Neuronal stem cell (in vitro differentiated cells): ENCODE measurements at places on chromosomes 16 and 17.
A peak's percentile ranks its signal among the peaks of the same experiment; 100 is the strongest.

- DNase-seq, result peak; percentile 71
These were observed at the start of gene BCO1 for GRCh38 chr16:81238296-81239011. BCO1 (plus strand) TSS chr16:81238689; CDS start chr16:81238909, 220 bp downstream.

GRCh38 chr17:1977583-1978395 lies 47.3 kb downstream of the RTN4RL1 start:
- DNase-seq, result no peak

DNA sequence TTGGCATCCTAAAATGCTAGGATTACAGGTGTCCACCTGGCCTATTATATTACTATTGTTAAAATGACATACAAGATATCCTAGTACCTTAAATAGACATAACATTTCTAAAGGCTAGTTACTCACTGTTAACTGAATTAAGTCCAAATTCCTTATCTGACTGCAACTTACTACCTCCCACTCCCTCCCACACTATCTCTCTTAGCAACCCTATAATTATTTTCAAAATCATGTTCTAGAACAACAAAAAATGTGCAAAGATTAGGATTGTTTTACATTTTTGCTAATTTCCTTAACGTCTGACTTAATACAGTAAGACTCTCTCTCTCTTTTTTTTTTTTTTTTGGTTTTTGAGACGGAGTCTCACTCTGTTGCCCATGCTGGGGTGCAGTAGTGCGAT lies 2.2 kb upstream of the ATF7IP2 start:
- no peak for DNase-seq

GRCh38 chr16:28181515-28181914 lies 30.2 kb downstream of the XPO6 start:
- no peak for DNase-seq

DNA sequence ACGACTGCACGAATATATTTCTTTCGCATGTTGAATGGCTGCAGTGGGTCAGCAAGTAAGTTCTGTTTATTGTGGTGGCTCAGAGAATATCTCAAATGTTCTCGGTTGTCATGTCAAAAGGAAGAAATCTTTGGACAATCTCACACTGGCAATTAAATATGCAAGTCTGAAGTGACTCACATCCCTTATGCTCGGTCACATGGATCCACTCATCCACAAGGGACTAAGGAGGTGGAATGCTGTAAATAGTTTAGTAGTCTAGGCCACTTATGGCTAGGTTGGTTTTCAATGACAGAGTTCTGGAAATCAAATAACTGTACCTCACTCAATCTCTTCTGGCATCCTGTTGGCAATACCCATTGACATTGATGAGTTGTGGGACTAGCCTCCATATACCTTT lies 33.0 kb upstream of the PMP22 start:
- DNase-seq, result no peak

GRCh38 chr17:13243585-13243984 lies 225.8 kb upstream of the ELAC2 start:
- DNase-seq, result no peak

GRCh38 chr16:49598383-49599170 lies 225.0 kb downstream of the C16orf78 start:
- DNase-seq, result no peak

DNA sequence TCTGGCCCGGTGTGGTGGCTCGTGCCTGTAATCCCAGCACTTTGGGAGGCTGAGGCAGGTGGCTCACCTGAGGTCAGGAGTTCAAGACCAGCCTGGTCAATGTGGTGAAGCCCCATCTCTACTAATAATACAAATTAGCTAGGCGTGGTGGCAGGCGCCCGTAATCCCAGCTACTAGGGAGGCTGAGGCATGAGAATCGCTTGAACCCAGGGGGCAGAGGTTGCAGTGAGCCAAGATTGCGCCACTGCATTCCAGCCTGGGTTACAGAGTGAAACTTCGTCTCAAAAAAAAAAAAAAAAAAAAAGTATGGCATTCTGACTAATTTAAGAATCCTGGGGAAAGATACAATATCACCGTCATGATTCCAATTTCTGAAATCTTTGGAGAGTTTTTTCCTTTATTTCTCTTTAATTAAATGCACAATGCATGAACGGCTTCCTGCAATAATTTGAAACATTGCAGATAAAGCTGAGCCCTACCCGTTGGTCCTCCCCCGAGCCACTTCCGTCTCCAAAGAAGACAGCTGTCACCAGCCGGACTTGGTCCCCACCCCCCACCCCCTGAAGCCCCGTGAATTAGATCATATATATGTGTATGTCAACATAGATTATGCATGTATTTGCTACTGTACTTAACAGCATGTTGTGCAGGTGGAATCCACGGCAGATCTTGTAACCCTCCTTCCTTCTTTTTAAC lies 142.6 kb upstream of the PLCG2 start:
- DNase-seq, result no peak

DNA sequence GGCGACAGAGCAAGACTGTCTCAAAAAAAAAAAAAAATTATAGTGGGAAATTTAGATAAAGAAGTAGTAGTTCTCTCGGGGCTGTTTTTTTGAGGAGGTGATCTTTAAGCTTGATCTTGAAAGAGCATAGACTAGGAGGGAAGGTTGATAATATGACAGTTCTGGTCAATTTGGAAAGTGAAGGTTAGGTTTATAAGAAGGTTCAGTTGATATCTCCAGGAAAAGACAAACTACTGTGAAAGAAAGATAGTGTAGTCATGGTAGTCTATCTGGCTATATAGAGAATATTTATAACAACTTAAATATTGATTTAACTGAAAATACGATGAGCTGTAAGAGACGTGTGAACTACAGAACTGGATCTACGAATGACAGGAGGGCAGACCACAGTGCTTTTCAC lies 3.1 kb downstream of the ATF7IP2 start:
- DNase-seq, result no peak

GRCh38 chr17:40110026-40110845 lies 9.8 kb upstream of the NR1D1 start:
- peak; percentile 82 for DNase-seq

DNA sequence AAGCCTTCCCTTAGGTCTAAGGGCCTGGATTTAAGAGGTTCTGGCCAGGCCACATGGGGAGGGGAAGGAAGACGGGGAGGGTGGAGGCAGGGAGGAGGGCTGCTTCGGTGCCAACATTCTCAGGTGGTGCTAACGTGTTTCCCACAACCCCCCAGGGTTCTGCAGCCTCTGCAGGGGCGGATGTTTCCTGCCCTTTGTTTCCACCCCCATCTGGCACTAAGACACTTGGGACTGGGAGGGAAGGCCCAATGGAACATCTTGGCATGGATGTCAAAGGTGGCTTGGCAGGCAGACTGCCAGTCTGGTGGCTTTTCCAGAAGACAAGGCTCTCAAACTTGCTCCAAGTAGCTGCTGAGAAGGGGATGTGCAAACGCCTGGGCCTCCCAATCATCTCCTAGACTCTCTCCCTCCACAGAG lies 12.7 kb downstream of the HIC1 start:
- no peak for DNase-seq

- no peak for DNase-seq
These were observed 10.7 kb downstream of the SPNS2 start for GRCh38 chr17:4509401-4509800.

GRCh38 chr17:68013385-68013784 lies 17.1 kb upstream of the C17orf58 start:
- DNase-seq, result no peak

DNA sequence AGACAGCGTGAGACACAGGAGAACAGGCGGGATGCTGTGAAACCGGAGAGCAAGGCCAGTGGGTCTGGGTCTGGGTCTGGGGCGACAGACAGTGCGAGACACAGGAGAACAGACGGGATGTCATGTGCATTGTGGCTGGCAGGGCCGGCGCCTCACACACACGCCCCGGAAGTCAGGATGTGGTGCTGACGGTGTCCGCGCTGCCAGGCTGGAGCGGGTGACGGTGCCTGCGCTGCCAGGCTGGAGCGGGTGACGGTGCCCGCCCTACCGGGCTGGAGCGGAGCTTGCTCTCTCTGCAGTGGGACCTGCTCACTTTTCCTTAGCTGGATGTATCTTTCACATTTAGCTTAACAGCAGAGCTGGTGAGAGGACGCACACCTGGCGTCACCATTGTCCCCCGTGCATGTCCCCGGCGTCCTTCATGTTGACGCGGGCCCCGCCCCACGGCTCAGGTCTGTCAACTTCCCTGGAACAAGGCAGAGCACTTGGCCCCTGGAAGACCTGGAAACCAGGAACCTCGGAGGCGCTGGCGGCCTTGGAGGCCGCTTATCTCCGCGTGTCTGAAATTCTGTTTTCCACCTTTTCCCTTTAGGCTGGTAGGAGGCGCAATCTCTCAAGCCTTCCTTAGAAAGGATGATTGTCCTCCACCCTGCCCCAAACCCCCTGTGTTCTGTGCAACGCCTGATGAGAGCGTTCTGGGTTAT lies 43.0 kb upstream of the ZNF750 start:
- no peak for DNase-seq

GRCh38 chr17:59073972-59074371 lies 32.7 kb downstream of the TRIM37 start:
- no peak for DNase-seq

- DNase-seq, result no peak
These were observed 46.9 kb downstream of the SOCS1 start for GRCh38 chr16:11208916-11209665.

- DNase-seq, result no peak
These were observed 4.8 kb downstream of the PRR11 start for GRCh38 chr17:59160157-59161025.

DNA sequence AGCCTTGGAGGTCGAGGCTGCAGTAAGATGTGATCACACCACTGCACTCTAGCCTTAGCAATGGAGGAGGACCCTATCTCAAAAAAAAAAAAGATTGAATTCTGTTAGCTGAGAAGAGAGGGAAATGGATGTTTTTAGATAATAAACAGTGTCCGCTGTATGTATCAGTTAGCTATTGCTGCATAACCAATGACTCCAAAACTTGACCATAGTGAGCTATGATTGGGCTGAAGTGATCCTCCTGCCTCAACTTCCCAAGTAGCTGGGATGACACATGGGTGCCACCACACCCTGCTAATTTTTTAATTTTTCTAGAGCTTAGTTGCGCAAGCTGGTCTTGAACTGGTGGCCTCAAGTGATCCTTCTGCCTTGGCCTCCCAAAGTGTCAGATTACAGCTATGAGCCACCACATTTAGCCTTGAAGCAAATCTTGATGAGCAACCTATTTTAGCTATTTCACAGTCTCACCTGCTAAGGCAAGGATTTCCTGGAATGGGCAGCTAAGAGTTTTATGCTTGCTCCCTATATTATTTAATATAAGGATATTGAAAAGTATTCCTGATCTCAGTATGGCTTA lies 68.3 kb upstream of the ATF7IP2 start:
- no peak for DNase-seq

DNA sequence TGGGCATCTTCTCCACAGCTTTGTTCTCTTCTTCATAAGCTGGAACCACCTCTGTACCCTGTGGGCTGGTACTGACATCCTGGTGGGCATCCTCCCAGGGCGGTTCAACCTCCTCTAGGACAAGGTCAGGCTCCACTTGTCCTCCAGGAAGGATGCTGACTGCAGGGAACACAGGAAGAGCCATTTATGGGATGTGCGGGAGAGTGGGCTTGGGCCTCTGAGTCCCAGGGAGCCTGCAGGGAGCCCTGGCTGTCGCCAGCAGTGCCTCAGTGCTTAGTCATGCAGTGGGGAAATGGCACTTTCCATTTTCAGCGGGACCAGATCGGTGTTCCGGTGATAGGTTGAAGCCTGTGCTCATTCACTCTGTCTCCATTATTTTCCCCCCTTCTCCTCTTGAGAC lies 20.5 kb downstream of the CNGB1 start:
- no peak for DNase-seq

DNA sequence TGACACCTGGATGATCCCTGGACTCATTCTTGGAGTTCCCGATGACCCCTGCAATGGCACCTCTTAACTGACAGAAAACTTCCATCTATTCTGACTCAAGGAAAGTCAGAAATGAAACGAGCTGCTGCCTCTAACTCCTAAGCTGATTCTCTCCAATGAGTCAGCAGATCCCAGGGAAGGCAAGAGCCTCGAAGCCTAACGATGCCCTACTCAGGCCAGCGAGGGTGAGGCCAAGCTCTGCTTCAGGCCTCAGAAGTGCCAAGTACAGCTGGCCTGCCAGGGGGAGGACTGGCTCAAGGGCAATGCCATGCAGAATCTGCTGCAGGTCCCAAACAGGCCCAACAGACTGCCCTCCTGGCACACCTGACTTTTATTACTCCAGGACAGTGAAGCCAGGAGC lies 36.3 kb downstream of the PLXDC1 start:
- no peak for DNase-seq

DNA sequence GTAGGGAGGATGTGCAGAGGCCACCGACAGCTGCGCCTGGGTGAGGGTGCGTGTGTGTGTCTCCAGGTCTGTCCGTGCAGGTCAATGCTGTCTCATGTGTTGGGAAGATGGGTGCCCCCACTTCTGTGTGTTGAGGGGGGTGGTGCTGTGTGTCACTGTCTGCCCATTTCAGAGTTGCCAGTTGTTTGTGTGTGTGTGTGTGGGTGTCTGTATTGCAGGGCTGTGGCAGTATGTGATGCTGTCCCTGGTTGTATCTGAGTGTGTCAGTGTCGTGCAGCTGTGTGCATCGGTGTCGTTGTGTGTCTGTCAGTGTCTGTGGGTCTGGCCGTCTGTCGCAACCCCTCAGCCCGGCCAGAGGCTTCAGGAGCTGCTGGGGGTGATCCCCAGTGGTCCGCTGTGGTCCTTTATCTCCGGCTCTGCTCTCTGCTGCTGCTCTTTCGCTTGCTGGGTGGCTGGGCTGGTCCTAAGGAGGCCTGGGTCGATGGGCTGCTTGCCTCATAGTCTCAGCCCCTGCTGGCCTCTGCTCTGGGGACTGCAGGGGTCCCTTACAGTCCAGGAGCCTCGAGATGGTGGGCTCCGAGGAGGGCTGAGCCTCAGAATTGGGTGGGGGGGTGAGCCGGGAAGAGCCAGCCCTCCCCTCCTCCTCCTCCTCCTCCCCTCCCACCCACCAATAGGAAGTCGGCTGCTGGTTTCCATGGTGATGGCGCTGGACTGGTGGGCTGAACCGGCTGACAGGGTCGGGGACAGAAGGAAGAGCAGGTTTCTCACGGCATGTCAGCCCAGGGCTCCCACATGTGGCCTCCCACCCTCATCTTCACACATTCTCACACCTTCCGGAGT lies at the start of gene TSPOAP1:
Gene TSPOAP1, minus strand, starts transcription at position 601 of the 840 bp plus-strand sequence. CDS start 875 bp downstream, outside the sequence.
- DNase-seq, result no peak

- DNase-seq, result no peak
These were observed 53.0 kb downstream of the LDHD start for GRCh38 chr16:75063549-75064088.

GRCh38 chr17:51402899-51403298 lies 142.6 kb downstream of the UTP18 start:
- no peak for DNase-seq

DNA sequence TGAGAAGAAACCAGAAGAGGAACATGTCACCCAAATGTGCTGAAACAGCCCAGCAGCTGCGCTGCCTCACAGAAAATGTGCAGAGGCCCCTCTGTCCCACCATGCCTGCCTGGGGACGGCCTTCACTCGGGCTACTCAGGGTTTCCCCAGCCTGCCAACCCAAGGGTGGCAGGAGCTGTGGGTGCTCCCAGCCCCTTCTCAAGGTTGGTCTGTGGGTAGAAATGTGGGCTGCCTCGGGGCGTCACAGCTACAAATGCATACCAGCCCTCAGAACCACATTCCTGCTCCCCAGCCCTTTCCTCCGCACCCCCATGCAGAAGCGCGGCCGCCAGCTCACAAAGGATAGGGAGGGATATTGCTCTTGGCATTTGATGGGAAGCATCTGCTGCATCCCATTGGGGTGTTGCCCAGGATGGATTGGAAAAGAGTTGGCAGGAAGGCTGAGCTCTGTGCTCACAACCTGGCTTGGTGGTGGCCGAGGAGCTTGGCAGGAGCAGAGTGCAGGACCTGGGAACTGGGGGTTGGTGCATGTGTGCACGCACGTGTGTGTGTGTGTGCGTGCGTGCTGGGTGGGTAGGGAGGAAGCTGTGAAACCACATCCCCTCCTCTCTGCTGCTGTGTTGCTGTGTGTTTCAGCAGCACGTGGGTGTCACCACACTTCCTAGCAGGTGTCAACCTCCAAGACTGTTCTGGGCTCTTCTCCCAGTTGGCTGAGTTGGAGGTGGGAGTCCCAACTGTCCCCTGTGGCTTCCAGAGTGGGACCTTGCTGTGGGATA lies 304.4 kb downstream of the SEC14L1 start:
- DNase-seq, result no peak
